ENCODE measurements at places on chromosomes 6 and 20.

- DNase-seq, result no peak
Measured at GRCh38 chr6:63347599-63347998, 27.8 kb upstream of the LGSN start.

DNA sequence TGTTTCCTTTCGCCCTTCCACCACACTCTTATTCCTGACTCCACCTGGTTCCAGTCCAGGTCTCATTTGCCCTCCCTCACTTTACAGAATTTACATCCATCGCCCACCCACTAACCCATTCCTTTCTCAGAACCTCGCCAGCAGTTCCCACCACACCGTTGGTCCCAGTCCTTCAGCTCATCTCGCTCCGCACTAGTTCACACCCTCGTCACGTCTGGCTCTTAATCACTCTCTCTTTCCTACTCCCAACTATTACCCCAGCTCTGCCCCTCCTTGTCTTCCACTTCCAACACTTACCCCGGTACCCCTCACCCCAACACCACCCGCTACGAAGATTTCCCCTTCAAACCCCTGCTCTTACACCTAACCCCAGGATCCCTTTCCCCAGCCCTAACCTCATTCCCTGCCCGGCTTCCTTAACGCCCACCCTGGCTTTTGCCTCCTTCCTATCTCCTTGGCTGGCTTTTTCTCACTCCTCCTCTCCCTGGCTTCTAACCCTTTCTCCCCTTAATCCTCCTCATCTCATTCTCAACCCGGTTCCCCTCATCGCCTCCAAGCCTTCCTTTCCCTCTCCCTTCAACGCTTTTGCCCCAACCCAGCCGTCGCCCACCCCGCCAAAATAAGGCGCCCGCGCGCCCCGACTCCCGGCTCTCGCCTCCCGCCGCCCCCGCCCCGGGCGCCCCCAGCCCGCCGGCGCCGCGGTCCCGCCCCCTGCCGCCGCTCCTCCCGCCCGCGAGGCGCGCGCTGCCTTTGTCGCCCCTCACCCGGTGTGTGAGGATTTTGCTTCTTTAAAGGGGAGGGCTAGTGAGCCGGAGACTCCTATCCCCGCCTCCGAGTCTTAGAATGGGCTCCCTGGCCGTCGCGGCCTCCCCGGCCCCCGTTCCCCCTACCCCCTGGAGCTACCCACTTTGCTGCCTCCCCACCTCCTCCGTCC, 542 bp downstream of the USP49 start:
- DNase-seq, result peak; percentile 14

DNA sequence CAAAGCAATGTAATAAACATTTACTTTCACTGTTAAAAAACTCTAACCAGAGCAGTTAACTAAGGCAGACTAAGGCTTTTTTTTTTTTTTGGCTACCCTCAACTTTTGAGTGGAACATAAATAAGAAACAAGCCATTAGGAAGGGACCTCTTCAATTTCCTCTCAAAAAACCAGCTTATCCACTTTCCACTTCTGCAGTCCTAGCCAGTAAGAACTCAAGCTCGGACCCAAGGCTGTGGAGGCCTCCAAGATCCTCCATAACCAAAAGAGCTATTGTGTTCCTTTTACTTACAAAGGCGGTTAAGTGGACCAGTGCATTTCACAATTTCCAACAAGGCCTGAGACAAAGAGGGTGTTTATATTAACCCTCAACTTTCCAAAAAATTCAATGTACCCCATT, 5.3 kb downstream of the KCNK5 start:
- no peak for DNase-seq

DNA sequence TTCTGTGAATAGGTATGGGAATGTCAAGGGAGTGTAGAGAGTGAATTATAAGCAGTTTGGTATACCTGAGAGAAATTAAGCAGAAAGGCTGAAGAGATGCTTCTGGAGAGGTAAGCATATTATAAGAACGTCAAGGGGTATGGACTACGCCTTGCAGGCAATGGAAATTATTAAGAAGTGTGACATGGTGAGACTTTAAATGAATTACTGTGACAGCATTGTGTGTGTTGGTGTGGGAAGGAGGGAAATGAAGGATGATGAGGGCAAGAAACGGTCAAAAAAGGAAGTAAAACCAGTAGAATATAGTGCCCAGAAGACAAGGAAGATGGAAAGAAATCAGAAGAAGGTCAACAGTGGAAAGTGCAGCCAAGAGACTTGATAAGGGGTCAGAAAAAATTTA, 5.9 kb downstream of the KHDRBS2 start:
- DNase-seq, result no peak

DNA sequence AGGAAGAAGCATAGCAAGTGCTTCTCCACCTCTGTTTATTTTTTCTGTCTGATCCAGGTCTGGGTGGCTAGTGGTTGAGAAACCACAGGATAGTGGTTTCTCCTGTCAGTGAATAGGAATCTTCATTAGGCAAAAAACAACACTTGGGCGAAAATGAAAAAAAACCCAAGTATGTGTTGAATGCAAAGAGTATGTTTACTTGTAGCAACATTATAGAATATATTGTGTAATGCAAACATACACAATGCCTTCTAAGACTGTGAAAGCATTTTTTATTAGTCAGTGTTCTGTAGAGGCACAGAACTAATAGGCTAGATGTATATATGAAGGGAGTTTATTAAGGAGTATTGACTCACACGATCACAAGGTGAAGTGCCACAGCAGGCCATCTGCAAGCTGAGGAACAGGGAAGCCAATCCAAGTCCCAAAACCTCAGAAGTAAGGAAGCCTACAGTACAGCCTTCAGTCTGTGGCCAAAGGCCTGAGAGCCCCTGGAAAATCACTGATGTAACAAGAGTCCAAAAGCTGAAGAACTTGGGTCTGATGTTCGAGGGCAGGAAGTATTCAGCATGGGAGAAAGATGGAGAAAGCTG, 111.1 kb downstream of the UST start:
- DNase-seq, result no peak

- no peak for DNase-seq
Measured at GRCh38 chr20:39019805-39020325, 57.7 kb downstream of the DHX35 start.

GRCh38 chr6:2619651-2620050, 131.1 kb downstream of the MYLK4 start:
- DNase-seq, result no peak

GRCh38 chr6:106574741-106575458, 54.4 kb downstream of the RTN4IP1 start:
- DNase-seq, result no peak

GRCh38 chr20:4050203-4050980, 35.0 kb upstream of the RNF24 start:
- no peak for DNase-seq

GRCh38 chr6:138868181-138868580, 72.3 kb downstream of the ECT2L start:
- no peak for DNase-seq

- DNase-seq, result no peak
Measured at GRCh38 chr20:56975838-56976237, 290.6 kb downstream of the BMP7 start.

- no peak for DNase-seq
Measured at GRCh38 chr6:134379076-134379475, 61.2 kb upstream of the SGK1 start.

GRCh38 chr6:27837625-27838057, 74.6 kb downstream of the OR2B2 start:
- no peak for DNase-seq

DNA sequence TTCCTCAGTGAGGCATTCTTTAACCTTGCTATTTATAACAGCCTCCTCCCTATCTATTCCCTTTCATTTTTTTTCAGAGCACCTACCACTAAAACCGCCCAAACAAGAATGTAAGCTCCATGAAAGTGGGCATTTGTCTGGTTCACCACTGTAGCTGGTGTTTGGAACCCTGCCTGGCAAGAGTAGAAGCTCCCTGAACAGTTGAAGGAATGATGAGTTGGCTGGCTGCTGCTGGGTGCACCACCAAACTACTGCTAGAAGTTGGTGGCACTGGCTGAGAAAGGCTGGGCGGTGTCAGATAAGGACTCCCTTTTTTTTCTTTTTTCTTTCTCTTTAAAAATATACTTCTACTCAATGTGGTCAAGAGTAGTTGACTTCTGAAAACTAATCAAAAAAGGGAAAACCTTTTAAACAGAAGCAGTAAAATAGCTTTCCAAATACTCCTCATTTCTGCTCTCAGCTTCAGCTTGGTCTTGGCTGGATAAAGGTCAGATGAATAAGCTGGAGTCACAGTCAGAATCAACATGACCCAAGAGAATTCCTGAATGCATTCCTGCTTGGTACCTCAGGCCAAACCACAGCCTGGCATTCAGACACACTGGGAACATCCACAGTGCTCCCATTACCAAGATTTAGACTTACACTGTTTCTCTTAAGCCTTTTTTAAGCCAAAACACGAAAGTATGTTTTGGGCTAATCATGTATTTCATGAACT, 38.0 kb downstream of the RTN4IP1 start:
- DNase-seq, result no peak

DNA sequence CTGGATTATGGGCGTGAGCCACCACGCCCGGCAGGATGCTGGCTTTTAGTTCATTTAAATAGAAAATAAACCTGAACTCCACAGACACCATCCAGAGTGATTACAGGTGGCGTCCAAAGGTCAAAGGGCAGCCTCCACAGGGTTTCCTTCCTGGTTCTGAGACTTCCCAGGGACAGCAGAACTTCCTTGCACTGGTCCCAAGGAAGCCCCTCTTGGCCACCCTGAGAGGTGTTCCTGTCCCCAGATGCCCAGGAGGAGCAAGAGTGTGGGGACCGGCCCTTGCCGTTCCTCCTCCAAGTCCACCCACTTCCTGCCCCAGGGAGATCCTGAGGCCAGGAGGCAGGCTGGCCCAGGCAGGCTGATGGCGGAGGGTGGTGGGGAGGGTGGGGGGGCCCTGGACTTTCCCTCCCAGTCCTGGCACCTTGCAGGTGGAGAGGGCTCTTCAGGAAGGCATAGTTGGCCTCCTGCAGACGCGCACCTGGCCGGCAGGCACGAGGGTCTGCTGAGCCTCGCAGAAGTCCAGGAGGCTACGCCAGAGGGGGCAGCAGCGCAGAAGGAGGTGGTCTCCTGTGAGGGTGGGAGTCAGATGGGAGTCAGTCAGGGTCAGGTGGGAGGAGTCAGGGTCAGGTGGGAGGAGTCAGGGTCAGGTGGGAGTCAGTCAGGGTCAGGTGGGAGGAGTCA, 5.0 kb downstream of the FNDC11 start:
- DNase-seq, result no peak

DNA sequence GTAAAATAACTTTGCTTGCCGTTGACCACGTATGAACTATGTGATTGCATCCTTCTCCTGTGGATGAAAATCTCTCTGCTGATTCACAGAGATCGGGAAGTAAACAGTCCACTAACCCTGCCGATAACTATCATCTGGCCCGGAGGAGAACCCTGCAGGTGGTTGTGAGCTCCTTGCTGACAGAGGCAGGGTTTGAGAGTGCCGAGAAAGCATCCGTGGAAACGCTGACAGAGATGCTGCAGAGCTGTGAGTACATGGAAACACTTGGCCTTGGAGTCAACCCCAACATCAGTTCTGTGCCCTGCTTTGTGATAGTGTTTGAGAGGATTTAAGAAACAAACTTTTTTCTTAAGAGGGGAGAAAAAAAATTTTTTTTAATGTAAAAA, 937 bp downstream of the TAF8 start:
- no peak for DNase-seq

DNA sequence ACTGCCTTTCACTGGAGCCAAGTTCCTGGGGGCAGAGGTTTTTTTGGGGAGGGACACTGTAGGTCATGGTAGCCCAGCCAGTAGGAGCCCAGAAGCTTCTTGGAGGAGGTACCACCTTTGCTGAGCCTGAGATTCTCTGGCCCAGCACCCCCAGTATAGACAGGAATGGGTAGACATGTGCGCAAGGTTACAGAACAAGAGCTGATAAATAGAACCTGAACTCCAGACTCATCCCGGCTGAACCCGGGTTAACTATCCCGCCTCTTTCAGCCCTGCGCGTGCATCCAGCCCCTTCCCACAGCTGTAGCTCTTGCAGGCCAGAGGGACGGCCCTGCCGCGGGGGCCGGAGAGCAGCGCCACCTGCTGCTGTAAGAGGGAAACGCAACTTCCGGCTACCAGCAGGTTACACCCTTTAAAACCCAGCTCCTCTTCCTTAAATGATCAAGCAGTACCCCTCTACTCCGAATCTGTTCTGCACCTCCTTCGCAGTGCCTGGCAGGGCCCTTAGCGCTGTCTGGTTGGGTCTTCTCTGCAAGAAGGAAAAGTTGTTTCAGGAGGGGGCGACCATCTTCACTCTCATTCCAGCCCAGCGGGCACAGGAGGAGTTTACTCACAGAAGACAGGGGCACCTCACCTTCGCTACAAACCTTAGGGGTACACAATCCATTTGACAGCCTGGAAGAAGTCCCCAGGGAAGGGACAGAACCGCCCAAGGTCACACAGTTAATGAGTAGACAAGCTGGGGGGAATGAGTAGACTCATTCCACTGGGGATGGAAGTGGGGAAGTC, 7.5 kb downstream of the SRXN1 start:
- peak; percentile 44 for DNase-seq

- DNase-seq, result no peak
Measured at GRCh38 chr20:40899344-40899743, 129.3 kb upstream of the TOP1 start.

- DNase-seq, result no peak
Measured at GRCh38 chr6:57013521-57013926, 33.0 kb upstream of the KIAA1586 start.

GRCh38 chr20:43590036-43590391, 723 bp upstream of the IFT52 start:
- DNase-seq, result peak; percentile 43

DNA sequence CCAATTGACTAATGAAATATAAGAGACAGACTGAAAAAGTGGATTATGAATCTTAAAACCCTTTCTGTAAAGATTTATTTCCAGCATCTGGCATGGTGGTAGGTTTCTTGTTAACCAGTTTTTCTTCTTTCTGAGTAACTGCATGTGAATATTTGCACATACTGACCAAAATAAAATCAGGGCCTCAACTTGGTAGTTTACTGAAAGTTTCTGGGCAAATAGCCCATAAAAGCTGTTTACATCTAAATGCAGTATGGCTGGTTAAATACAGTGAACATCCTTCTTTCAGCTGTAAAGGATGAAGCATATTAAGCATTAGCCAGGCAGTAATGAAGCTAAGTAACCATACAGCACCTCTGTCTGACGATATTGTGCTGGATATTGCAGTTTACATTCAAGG, 83.6 kb upstream of the EYS start:
- DNase-seq, result no peak

DNA sequence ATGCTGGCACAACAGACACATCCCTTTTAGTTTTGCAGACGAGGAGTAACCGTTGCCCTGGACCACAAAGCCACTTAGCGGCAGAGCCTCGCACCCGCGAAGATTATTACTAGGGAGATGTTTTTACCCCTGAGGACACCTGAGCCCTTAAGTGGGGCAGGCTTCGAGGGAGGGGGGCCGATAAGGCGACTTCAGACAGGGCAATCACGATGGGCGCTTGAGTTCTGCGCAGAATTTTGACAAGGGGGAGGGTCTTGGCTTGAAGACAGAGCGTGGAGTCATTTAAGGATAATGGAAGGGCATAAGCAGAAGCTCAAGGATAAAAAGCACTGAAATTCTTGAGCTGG, 650 bp upstream of the TTK start:
- DNase-seq, result peak; percentile 57

GRCh38 chr20:57738484-57738883, 28.7 kb upstream of the PMEPA1 start:
- no peak for DNase-seq

- no peak for DNase-seq
Measured at GRCh38 chr20:3101737-3102574, 17.4 kb upstream of the AVP start.

GRCh38 chr6:156150391-156150790, 626.8 kb upstream of the ARID1B start:
- DNase-seq, result no peak
